ENCODE measurements at places on chromosomes 5 and 9.

DNA sequence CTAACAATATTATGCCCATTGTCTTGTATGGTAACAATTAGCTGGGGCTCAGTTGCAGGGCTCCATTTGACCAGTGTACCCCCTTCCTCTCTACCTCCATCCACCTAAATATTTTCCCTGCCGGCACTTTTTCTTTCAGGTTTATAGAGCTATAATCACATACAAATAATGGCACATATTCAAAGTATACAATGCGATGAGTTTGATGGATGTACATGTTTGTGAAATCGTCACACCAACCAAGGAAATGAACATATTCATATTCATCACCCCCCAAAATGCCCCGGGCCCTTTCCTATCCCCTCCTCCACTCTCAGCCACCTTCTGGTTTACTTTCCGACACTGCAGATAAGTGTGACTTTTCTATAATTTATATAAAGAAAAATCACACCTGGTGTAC lies 351.5 kb downstream of the GADD45G start:
- no peak for DNase-seq

DNA sequence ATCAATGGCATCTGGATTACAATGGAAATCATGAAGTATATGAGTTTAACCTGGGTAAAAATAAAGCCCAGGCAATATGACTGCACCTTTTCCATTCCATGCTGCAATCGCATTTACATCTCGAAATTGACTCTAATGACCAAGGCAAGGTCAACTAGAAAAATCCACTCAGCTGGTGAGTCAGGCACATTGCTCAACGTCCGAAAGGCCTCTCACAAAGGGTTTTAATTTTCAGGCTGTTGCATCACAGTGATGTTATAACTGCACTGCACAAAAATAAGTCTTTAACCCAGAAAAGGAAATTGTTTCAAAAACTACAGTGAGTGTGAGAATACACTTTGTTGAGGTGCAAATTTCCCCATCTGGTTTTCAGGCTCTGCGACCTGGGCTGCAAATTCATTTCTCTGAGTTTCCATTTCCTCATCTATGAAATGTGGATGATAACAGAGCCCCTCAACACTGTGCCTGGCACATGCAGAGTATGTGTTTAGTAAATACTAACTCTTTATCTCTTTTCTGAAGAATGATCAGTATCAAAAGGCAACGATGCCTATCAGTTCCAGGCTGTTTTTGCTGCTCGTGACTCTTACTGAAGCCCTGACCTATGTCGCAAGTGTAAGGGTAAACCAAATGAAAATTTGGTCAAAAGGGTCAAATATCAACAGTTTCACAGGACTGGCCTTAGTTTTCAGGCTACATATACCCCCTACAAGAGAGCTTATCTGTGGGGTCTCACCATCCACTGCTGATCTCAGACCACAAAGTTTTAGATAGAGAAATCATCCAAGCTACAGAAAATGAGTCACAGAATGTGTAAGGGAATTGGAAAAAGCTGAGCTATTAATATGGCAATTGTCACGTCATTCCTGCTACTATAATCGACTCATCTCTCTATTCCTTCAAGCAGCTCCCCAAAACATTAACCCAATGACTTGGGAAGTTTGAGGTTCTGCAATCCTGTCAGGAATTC lies 4.1 kb downstream of the NFIL3 start:
- no peak for DNase-seq

DNA sequence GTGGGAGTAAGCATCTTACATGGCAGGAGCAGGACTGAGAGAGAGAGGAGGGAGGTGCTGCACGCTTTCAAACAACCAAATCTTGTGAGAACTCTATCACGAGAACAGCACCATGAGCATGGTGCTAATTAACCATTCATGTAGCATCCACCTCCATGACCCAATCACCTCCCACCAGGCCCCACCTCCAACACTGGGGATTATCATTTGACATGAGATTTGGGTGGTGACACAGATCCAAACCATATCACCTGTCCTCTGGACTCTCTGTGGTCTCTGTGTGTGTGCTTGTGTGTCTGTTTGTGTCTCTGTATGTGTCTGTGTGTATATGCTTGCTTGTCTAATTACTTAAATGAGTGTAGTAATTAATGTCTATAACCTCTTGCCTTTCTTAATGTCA lies 31.1 kb downstream of the SEC61B start:
- DNase-seq = no peak

DNA sequence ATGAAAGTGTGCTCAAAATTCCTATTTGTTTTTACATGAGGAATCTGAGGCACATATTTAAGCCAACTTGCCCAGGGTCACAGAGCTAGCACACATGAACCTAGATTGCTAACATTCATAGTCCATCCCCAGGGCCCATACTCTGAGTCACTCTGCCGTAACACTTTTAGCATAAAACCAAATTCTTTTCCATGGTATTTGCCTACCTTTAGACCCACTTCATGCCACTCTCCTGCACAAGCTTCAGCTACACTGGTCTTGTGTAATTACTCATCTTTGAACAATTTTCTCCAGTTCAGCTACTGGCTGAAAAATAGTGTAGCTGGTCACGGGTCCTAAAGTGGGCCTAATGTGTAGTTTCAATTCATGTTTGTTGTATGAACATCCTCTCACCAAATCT lies 200.7 kb downstream of the SLC12A2 start:
- DNase-seq = no peak

GRCh38 chr5:138458856-138459255 lies 6.4 kb upstream of the EGR1 start:
- DNase-seq = no peak

GRCh38 chr5:61438298-61438970 lies 106.4 kb downstream of the ZSWIM6 start:
- no peak for DNase-seq

DNA sequence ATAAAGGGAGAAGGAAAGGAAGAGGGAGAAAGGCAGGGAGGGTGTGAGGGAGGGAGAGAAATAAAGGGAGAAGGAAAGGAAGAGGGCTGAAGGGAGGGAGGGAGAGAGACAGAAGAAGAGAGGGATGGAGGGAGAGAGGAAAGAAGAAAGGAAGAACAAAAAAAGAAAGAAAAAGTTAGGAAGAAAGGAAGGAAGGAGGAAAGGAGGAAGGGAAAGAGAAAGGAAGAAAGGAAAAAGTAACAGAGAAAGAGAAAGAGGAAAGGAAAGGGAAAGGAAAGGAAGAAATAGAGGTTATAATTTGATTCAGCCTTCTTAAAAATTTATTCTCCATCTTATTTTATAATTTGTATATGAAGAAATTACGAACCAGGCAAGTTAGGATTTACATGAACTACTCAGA lies 836.6 kb upstream of the C9orf72 start:
- no peak for DNase-seq

GRCh38 chr5:13783726-13784125 lies 160.8 kb downstream of the DNAH5 start:
- DNase-seq = no peak

DNA sequence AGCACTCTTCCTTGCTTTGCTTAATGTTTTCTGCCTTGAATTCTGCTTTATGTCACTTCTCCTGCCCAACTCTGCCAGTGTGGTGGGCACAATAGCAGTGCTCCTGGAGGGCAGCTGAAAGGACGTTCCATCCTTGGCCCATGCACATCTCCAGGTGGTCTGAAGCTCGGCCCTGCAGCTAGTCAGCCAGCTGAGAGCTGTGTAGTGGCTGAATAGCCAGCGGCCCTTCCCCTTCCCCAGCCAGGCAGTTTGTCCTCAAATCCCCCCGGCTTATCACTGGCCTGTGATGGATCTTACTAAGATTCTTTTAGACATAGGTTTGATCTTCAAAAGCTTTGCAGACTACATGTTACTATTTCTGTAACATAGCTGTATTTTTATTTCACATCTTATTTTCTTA lies 42.7 kb upstream of the ANGPTL2 start:
- DNase-seq = no peak

GRCh38 chr9:38227061-38227540 lies 158.1 kb upstream of the SHB start:
- DNase-seq = peak; percentile 29

DNA sequence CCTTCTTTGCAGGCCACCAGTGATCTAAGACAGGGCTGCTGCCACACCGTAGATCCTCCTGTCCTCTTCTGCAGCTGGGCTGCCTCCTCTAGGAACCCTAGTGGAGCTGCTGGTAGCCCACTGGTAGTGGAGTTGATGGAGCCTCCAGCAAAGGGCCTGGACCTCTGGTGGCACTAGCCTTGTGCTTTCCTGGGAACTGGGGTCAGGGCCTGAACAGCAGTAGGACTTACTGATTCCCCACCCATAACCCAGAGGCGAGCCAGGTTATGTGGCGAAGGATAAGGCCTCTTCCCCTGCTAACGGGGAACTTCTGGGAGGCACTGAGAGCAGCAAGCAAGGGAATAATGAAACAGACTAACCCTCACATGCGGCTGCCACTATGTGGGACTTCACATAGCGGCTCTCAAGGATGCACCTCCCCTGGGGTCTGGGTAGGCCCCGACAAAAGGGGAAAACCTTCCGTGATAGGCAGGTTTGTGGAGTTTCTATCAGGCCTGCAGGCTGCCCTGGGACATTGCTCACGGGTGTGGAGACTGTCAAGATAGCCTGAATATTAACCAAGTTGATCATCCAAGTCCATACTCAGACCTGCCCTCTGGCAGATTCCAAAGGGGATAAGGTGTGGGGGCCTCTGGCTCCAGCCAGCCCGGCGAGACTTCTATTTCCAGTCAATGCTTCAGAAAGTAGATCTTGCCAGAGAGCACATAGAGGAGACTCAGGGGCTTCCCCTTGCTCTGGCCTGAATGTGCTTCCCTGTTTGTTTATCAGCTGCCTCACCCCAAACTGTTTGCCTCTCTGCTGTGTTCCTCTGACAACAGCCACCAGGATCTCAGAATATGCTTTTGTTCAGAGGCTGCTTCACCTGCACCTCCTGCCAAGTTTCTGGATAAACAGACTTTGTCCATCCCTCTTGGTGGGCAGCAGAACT lies 7.4 kb downstream of the SLC22A4 start:
- no peak for DNase-seq

- no peak for DNase-seq
Observed at GRCh38 chr9:128204858-128205257, 1.7 kb downstream of the DNM1 start.

- no peak for DNase-seq
Observed at GRCh38 chr5:64827703-64828102, 59.0 kb downstream of the CWC27 start.

- DNase-seq = no peak
Observed at GRCh38 chr5:54995168-54995567, 9.8 kb upstream of the ESM1 start.

GRCh38 chr9:85723215-85723614 lies 18.5 kb downstream of the AGTPBP1 start:
- DNase-seq = no peak

- no peak for DNase-seq
Observed at GRCh38 chr9:37620396-37620795, 28.0 kb upstream of the TOMM5 start.

GRCh38 chr5:172564188-172564587 lies 76.9 kb upstream of the NEURL1B start:
- no peak for DNase-seq

DNA sequence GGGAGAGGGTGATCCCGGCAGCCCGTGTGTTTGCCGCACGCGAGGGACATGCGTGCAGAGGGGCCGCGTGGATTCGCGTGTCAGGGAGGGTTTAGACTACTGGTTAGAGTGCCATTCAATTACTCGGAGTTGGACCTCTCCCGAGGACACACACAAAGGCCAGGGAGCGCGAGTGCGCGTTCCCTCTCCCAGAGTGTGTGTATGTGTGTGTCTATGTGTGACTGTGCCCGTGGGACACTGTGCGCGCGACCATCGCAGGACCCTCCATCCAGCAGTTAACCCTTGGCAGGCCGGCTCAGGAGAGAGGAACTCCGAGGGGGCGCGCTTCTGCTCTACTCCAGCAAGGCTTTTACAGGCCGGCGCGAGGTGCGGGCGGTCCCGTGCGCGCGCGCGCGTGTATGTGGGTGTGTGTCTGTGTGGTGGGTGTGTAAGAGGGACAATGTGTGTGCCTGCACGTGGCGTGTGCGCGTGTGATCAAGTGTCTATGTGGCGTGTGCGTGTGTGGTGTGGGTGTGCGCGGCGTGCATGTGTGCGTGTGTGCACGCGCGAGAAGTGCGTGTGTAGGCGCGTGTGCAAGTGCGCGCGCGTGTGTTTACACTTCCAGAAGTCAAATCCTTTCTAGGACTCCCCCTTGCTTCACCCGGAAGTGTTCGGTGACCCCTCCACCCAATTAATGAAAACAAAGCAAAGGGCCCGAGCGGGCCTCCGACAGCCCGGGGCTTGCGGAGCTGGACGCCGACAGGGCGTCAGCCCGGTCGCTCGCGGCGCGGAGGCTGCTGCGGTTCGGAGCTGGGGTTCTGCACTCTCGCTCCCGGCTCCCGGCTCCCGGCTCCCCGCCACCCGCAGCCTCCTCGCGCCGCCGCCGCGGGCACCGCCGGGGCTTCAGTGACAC lies 75.3 kb upstream of the TBCA start:
- DNase-seq = no peak

- DNase-seq = no peak
Observed at GRCh38 chr9:136762915-136763648, 1.2 kb downstream of the LCN15 start.

DNA sequence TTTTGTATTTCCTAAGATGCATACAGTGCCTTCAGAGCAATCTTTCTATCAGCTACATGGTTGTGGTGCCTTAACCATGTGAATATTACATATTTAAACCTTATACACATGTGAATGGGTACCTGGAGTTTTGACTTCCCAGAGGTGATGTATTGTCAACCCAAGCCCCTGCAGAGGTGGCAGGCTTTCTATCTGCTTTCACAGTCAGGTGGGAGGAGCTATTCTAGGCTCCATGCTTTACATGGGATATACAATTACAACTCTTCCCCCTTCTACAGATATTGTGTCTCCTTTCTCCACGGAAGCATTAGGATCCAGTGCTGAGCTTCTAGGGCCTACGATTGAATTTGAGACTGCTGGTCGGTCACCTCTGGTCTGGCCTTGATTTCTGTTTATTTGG lies 89.8 kb upstream of the TUT7 start:
- DNase-seq = no peak

DNA sequence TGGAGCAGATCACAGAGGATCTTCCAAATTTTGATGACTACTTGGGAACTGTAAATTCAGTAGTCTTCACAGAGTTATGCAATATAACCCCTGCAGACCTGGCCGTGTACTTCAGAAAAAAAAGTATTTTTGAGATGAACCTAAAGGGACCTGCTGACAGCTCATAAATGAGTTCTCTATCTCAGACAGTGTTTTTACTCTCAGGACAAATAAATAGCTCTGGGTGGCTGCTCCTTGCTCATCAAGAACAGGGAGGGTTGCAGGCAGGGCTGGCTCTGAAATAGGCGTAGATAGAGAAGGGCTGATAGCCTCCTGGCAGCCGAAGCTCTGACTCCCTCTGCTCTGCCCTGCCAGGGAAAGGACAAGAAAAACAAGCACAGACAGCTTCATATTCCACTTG lies 64.8 kb downstream of the PLAC8L1 start:
- DNase-seq = no peak

GRCh38 chr9:15525958-15526357 lies 15.2 kb upstream of the PSIP1 start:
- DNase-seq = no peak

DNA sequence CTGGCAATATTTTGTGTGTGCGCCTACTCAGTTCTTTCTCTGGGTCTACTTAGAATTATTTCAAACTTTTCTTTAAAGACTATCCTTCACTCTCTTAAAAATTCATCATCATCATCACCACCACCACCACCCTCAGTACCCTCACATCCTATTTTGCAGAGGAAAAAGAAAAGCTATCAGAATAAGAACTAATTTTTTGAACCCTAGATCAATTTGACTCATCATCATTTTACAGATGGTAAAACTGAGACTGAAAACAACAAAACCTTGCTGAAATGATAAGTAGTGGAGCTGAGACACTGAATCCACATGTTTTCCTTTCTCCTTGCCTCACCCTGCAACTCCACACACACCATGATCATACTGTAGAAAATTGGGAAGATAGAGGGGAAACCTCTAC lies 119.3 kb downstream of the SSBP2 start:
- DNase-seq = no peak
